ENCODE measurements at places on chromosomes 3 and 15.

DNA sequence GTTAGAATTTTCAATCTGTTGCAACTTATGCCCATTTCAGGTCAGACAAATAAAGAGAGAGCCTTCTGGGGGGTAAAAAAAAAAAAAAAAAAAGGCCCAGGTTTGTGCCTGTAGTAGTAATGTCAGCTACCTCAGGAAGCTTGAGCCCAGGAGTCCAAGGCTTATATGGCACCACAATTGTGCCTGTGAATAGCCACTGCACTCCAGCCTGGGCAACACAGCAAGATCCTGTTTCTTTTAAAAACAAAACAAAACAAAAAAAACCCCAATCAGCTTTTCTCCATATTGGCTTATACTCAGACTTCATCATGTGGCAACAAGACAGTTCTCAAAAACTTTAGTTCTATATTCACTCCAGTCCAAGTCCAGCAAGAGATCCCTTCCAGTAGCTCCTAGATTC is 8.4 kb upstream of the LRRFIP2 start:
- no peak for DNase-seq

- no peak for DNase-seq
Observed at GRCh38 chr15:75891895-75892294, 11.8 kb upstream of the FBXO22 start.

DNA sequence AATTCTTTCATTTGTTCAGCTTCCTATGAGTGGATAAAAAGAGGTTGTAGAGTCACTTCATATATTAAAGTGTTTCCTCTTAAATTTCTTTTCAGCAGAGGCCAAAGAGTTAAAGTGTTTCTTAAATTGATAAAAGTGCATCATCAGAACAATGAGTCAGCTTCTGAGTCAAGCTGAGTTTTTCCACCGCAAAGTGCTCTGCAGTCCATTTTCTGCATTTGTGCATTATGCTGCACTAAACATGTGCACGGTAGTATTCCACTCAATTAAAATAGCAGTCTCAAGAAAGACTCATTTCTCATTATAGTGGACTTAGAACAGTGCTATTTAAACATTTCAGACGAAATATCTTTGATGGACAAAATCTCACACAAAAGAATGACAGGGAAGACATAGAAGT is 152.0 kb downstream of the ZBBX start:
- DNase-seq: no peak

- no peak for DNase-seq
Observed at GRCh38 chr3:120555657-120556509, 40.3 kb upstream of the NDUFB4 start.

GRCh38 chr15:69119683-69120395 is 40.6 kb upstream of the GLCE start:
- DNase-seq: no peak

DNA sequence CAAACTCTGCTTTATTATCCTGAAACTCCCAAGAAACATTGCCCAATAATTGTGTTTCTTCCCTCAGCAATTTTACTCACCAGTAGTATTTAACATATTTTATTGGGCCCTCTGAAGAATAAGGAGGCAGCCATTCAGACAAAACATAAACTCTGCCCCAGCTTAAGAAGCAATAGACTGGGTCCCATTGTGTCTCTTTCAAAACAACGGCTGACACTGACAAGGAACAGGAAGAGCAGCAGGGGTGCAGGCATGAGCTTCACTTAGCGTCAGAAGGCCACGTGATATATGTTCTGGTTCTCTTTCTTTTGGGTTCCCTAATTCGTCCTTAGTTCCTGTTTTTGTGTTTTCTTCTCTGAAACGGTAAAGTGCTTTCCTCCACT is 242.3 kb downstream of the FHIT start:
- DNase-seq: no peak

DNA sequence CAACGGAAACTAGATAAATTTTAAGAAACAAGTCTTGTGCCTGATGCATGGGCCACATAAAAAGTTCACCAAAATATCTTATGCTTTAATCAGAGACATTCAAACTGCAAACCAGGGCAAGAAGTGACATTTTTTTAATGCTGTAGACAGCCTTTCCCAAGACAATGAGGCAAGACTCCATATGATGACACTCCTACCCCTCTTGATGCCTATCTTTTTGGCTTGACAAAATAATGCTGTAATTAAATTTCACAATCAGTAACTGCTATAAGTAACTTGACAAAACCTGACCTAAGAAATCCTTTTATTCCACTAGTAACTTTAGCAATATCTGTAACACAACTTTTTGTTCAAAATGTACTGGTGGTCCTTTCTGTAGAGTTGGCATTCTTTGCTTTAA is 48.7 kb downstream of the ECT2 start:
- DNase-seq: no peak

DNA sequence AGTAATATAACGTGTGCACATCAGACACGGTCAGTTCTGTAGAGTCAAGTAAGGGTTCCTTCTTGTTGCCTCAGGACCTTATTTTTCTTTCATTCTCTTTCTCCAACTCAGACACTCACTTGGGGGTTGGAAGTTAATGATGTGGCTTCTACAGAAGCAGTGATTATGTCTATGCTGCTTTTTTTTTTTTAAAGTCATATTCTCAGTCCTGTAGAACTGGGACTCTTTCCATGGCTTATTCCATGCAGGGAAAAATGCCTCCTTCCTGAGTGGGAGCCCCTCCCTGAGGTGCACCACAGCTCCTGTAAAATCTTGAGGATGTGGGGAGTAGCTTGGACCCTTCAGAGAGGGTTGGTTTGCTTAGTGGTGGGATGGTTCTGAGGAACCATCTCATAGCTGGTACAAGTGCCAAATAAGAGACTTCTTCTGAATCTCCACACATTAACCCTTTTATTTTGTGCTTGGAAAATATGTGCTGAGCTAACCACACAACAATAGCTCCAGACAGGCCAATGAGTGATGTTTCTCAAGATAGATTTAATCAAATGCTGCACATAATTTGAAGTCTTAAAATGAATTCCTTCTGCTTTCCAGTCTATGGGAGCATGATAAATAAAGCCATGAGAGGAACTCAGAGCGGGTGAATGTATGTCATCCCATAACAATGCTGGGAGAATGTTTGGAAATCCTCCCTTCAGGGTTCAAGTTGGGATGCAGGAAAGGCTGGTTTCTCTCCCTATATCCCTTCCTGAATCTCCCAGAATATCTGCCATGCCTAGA is 23.3 kb upstream of the FSTL1 start:
- no peak for DNase-seq

GRCh38 chr15:51726302-51727073 is 11.0 kb downstream of the LYSMD2 start:
- DNase-seq: no peak

DNA sequence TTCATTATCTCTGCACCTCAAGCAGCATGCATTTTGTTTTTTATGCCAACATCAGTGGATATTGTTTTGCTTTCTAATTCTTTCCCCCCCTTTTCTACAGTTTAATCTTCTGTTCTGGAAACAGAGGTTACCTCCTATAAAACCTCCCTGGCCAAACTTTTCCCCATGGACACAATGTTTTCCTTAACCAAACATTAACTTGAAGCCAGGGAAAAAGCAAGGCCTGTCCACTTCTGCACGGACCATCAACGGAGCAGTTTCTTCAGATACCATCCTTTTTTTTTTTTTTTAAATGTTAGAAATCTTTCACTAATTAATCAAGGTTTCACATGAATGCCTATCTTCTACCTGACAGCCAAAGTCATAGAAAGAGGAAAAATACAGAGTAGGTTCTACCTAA is 127.0 kb downstream of the ADAMTS9 start:
- no peak for DNase-seq

- DNase-seq: no peak
Observed at GRCh38 chr3:63798949-63799348, 20.1 kb upstream of the C3orf49 start.

GRCh38 chr3:125177746-125178145 is 34.8 kb downstream of the SLC12A8 start:
- no peak for DNase-seq

- DNase-seq: no peak
Observed at GRCh38 chr3:87420171-87420570, 143.8 kb upstream of the POU1F1 start.

DNA sequence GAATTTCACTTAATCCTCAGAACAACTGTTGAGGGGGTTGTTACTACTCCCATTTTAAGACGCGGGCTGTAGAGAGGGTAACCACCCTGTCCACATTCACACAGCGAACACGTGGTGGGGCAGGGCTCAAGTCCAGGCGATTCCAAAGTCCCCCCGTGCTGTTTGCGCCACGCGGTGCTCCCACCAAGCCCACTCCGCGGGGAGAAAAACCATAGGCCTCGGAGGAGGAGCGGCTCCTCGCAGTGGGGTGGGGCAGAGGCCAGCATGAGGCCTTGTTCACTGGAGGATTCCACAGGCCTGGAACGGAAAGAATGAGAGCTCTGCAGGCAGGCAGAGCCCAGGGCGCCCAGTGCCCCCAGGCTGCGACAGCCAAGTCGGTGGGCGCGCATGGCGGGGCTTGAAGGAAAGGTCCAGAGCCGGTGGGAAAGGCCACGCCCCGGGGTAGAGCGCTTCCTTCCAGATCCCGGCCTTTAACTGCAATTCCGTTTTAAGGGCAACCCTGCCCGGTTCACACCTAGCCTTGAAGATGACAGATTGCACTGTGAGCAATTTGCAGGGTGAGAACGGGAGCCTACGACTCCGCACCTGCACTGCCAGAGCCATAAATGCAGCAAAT is 161.8 kb upstream of the TBL1XR1 start:
- no peak for DNase-seq

DNA sequence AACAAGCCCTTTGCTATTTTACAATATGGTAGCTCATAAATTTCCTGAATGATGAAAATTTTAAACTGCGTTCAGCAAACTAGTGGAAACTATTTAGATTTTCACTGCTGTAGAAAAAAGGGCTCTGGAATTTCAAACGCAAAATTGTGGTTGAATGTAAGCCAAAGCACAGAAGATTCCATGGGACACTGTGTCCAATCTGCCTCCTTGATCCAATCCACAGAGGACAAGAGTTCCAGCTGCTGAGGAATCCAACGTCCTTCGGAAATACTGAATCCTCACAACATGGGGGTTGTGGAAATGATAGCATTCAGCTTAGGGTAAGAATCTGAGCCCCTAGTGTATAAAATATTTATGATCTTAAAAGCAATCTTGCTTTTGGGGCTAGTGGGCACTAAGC is 161.0 kb downstream of the PLD1 start:
- no peak for DNase-seq

GRCh38 chr15:84911879-84912660 is 27.6 kb downstream of the SLC28A1 start:
- no peak for DNase-seq

DNA sequence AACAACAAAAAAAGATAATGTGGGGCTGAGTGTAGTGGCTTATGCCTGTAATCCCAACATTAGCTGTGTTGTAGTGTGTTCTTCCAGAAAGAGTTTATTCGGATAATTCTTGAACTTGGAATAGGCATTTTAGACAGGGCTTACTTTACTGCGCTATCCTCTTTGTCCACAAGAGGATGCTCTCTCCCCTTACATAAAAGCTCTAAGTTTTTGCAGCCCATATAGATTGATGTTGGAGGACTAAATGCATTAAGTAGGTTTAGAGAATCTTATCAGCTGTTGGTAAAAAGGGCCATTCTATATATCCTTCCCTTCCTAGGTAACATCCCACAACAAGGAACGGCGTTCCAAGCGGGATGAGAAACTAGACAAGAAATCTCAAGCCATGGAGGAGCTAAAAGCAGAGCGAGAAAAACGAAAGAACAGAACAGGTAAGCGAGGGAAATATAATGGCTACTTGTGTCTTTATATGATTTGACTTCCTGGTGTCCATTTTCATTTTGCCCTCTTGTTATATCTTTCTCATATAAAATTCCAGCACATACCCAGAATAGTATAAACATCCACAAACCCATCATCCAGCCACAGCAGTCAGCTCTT is 27.8 kb upstream of the ITPKA start:
- DNase-seq: no peak

DNA sequence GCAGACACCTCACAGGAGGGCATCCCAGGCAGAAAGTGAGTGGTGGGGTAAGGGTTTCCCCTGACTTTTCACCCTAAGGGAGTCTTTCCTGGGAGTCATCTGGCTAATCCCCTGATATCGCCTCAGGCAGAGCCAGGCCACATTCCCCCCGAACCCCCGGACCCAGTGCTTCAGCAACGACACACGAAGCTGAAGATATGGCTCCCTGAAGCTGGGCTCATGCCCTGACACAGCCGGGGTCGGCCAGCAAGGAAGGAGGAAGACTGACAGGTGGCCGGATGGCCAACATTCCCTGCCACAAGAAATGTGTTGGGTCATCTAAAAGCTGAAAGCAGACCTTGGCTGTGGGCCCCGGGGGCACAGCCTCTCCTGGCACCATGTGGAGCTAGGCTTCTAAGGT is 14.4 kb downstream of the CHST13 start:
- no peak for DNase-seq

GRCh38 chr3:151265866-151266265 is 12.5 kb downstream of the P2RY14 start:
- no peak for DNase-seq

DNA sequence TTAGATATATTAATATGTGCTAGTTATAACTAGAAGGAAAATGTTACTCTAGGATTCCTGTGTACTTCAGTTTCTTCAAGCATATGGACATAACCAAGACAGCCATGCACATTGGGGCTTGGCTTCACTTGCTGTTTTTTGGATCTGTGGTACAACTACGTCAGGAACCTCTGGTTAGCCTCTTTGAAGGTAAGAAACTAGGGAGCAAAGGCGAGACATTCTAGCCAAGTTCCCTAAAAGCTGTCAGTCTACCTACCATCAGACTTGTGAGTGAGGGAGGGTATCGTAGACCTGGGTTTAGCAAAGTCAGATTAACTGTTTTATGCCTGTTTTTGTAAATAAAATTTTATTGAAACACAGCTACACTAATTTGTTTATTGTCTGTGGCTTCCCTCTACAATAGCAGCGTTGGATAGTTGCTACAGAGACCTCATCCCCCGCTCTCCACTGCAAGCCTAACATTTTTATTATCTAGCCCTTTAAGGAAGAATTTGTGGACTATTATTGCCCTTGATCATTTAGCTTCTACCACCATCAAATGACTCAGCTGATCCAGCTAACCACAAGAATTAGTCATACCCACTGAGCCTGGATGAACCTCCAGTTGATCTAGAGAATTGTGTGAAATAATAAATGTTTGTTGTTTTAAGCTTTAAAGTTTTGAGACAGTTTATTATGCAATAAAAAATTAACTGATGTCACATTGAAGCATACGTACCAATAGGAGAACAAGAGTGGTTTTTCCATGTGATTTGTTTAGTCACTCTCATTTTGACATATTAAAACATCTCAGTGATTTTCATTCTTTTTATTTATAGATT is 58.1 kb downstream of the RSRC1 start:
- DNase-seq: no peak

GRCh38 chr3:122395582-122395981 is 11.6 kb downstream of the FAM162A start:
- no peak for DNase-seq

DNA sequence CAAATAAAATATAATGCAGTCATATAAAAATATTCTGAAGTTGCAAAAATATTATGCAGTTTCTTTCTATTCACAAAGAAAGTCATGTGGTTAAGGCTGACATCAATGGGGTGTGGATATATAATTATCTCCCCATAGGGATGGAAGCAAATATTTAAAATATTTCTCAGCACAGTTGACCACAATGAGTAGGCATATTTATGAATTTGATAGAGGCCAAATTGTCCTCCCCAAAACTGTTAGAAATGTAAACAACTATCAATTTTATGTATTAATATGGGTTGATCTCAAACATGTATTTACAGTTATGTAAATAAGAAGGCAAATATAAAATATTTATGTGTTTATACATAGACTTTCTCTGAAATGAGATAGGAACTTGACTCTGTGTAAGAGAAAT is 246.0 kb upstream of the CBLB start:
- no peak for DNase-seq

- no peak for DNase-seq
Observed at GRCh38 chr3:59404064-59404463, 354.2 kb upstream of the CFAP20DC start.

GRCh38 chr3:157159037-157159761 is 748 bp downstream of the CCNL1 start:
- peak; percentile 83 for DNase-seq
